Nasal cavity respiratory epithelium epithelial cell of viscerocranial mucosa (primary cell): ENCODE measurements at places on chromosomes 7 and 10. TPM values are rescaled to one million over a fixed set of nuclear protein-coding genes. Genes with fewer than 3 reads are reported as not detected.

Gene SH2D4B
- under 0.01 and 0.07 TPM in 2 replicates for total RNA-seq

Gene RASSF4
- total RNA-seq = under 0.01 and 3.5 TPM in 2 replicates

Gene MYO3A
- not detected in 2 replicates for total RNA-seq

Gene OPALIN
- not detected in 2 replicates for total RNA-seq

Gene CYP26C1
- under 0.01 TPM in 1 of 2 replicates, not detected in the other for total RNA-seq

Gene OPN1SW
- not detected in 2 replicates for total RNA-seq

Gene KIAA1549
- total RNA-seq = under 0.01 and 2.2 TPM in 2 replicates

Gene POLR2J2
- total RNA-seq = 1.2 and 1.4 TPM in 2 replicates

Gene NKX1-2
- 1.4 and 2.9 TPM in 2 replicates for total RNA-seq

Gene PRSS37
- total RNA-seq = not detected in 2 replicates

Gene CREB5
- total RNA-seq = 6.5 and 7.8 TPM in 2 replicates

Gene STAG3
- 0.07 and 0.34 TPM in 2 replicates for total RNA-seq

Gene CNTNAP2
- total RNA-seq = 2.1 and 21.0 TPM in 2 replicates

Gene SLC29A3
- total RNA-seq = 0.34 and 2.1 TPM in 2 replicates

Gene RNF32
- total RNA-seq = 1.1 and 2.1 TPM in 2 replicates

Gene GIMAP1
- total RNA-seq = not detected in 2 replicates

Gene TAS2R16
- total RNA-seq = not detected in 2 replicates

Gene OPN4
- not detected in 2 replicates for total RNA-seq

Gene PRR15
- 0.85 and 4.4 TPM in 2 replicates for total RNA-seq

Gene GBX1
- not detected in 2 replicates for total RNA-seq

Gene KCNH2
- total RNA-seq = under 0.01 and 0.14 TPM in 2 replicates

Gene PON1
- not detected in 2 replicates for total RNA-seq

Gene SYT15
- under 0.01 and 0.14 TPM in 2 replicates for total RNA-seq

Gene AGBL3
- total RNA-seq = 1.00 and 1.0 TPM in 2 replicates

Gene LRRD1
- under 0.01 and 0.14 TPM in 2 replicates for total RNA-seq

Gene SORCS1
- total RNA-seq = not detected in 2 replicates

Gene C10orf62
- not detected in 2 replicates for total RNA-seq

Gene TET1
- total RNA-seq = under 0.01 and 1.4 TPM in 2 replicates

Gene SMARCD3
- total RNA-seq = 1.4 and 5.6 TPM in 2 replicates

Gene SVIL
- total RNA-seq = 20.2 and 93.0 TPM in 2 replicates

Gene FAM241B
- 3.8 and 4.1 TPM in 2 replicates for total RNA-seq

Gene RSU1
- 21.9 and 52.7 TPM in 2 replicates for total RNA-seq

Gene MET
- 265 and 276 TPM in 2 replicates for total RNA-seq

Gene PRKAR2B
- under 0.01 TPM in 1 of 2 replicates, not detected in the other for total RNA-seq

Gene ZNF804B
- total RNA-seq = not detected in 2 replicates

Gene RNF148
- total RNA-seq = under 0.01 and 0.21 TPM in 2 replicates

Gene NRP1
- 15.0 and 66.1 TPM in 2 replicates for total RNA-seq
